Cardiac fibroblast (primary cell): ENCODE measurements at places on chromosomes 13 and 19.

GRCh38 chr13:41812851-41813250 is 148.1 kb downstream of the VWA8 start:
- DNase-seq = no peak

DNA sequence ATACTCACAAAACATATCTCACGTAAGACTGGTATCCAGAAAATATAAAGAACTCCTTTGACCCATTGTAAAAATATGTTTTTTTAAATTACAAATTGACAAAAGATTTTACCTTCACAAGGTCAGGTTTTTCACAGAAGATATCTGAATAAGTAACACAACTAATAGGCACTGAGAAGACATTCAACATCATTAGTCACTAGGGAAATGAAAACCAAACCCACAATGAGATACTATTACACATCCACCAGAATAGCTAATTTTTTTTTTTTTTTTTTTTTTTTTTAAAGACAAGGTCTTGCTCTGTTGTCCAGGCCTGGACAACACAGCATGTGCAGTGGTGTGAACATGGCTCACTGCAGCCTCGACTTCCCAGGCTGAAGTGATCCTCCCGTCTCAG is 157.5 kb downstream of the MIPEP start:
- DNase-seq = no peak

DNA sequence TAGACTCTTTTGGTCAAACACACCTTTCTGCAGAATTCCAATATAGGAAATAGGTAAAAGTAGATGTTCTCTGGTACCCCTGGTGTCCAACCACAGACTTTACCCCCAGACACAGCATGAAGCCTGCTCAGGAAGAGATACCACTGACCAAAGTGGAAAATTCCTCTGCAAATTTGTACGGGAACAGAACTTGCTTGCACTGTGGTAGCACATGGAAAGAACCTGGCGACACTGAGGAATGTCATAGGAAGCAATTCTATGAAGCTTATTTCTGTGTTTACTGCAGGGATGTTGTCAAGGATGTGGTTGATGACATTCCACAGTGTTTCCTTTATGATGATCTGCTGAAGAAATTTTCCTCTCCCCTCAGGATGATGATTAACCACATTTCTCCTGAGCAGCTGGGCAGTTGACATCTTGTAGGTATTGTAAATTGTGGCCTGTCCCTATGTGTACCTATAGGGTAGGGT is 48.9 kb upstream of the TNFSF11 start:
- peak; percentile 70 for DNase-seq

DNA sequence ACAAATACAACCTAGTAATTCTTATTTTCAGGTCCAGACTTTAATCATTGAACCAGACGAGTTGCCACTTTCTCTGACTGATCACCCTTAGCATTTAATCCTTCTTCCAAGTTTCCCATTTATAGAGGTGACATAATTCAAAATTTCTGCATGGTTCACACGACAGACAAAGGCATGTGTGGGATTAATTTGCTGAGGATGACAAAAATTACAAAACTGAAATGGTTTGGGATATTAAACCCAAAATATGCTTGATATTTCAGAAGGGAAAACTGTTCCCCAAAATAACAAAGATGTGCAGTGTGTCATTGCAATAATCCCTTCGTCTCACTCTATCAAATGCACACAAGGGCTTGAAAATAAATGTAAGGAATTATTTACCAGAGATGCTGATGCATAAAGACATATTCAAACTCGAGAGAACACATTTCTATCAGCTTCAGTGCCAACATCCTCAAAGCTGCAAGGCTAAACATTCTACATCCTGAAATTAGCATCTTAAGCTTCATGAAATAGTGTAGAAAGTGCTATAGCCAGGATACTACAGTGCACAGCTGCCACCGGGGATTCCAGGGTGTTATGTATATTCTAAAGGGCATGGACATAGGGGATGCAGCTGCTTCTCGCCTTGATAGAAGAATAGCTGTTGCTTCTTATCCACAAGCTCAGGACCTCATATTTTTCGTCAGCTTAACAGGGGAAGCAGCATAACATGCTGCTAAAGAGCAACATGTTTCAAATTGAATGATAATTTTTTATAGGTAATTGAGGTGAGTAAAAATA is 198.7 kb upstream of the SLITRK1 start:
- no peak for DNase-seq

GRCh38 chr13:37918751-37919150 is 49.2 kb upstream of the TRPC4 start:
- DNase-seq = peak; percentile 4
